ENCODE measurements at places on chromosomes 3 and 15.

DNA sequence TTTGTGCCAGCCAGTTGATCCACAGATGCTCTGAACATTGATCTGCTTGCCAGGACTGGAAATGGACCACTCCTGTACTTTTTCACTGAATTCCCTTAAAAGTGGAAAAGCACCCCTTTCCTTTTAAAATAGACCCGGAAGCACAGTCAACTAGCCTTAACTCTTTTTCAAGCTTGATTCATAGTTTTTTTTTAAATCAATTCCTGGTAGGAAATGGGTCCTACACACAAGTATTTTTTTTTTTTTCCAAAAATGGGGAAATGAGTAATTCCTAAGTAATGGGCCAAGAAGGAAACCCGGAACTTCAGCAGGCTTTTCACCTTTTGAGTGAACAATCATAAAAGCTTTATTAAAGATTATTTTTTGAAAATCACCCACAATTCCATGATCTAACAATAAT lies 234.4 kb upstream of the ADAMTS9 start:
- DNase-seq, result no peak

DNA sequence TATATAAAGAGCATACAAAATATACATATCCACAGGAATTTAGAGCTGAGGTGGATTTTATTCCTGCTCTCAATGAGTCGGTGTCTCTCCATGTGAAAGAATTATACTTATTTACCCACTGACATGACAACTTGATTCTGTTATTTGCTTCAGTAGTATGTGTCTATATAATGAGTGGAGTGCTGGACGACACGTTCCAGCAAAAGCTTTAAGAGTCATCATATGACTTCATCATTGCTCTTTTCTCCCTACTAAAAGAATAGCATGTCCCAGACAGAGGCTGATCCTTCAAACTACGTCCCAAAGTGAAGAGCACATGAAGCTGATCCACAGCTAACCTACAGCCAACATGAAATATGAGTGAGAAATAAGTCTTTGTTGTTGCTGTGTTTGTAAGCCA lies 54.3 kb upstream of the GNB4 start:
- no peak for DNase-seq

DNA sequence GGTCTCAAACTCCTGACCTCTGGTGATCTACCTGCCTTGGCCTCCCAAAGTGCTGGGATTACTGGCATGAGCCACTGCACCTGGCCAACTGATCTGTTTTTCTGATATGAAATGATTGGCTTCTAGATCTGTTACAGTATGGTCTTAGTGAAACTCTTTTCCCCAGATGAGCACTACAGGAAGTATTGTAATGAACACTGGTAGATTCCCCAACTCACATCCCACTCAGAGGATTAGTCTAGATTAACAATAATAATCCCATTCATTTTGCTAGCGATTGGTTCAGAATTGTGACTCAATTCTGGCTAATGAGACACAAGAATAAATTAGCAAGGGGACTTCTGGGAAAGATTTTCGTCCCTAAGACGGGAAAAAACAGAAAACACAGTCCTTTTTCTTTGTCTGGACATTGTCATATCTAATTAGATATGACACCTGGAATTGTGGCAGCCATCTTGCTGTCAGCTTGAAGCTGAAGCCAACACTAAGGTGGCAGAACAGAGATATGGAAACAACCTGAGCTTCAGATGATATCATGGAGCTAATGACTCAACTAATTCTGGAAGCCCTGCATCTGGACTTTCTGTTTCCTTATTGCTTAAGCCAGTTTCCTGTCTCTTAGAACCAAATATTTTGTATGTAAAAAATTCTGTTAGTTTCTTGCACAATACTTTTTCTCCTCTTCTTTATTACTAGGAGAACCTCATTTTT lies 17.4 kb upstream of the NPTN start:
- no peak for DNase-seq

GRCh38 chr15:79878078-79878705 lies 18.6 kb downstream of the MTHFS start:
- no peak for DNase-seq

- DNase-seq, result no peak
Observed at GRCh38 chr3:78613421-78613879, 1154.3 kb downstream of the ROBO1 start.

GRCh38 chr3:143751643-143752178 lies 96.6 kb downstream of the SLC9A9 start:
- DNase-seq, result no peak

GRCh38 chr3:158573714-158574113 lies 2.7 kb downstream of the MLF1 start:
- DNase-seq, result no peak
